ENCODE measurements at places on chromosomes 12 and 14. TPM values are rescaled to one million over a fixed set of nuclear protein-coding genes. Genes with fewer than 3 reads are reported as not detected.

The PTHLH gene
- total RNA-seq, result 0.93 TPM

DNA sequence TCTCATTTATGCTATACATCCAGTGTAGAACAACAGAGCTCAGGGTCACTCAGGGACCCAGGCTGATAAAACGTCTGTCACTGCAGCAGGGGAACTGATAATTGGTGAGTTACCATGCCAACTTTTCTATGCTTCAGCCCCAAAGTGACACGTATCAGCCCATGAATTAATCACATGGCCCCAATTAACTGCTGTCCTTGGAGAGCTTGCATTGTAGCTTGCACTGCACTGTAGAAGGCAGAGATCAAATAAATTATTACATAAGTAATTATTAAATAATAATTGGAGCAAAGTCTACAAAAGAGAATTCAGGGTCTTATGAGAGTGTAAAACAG lies 144.6 kb downstream of the SUDS3 start:
- DNase-seq, result no peak

DNA sequence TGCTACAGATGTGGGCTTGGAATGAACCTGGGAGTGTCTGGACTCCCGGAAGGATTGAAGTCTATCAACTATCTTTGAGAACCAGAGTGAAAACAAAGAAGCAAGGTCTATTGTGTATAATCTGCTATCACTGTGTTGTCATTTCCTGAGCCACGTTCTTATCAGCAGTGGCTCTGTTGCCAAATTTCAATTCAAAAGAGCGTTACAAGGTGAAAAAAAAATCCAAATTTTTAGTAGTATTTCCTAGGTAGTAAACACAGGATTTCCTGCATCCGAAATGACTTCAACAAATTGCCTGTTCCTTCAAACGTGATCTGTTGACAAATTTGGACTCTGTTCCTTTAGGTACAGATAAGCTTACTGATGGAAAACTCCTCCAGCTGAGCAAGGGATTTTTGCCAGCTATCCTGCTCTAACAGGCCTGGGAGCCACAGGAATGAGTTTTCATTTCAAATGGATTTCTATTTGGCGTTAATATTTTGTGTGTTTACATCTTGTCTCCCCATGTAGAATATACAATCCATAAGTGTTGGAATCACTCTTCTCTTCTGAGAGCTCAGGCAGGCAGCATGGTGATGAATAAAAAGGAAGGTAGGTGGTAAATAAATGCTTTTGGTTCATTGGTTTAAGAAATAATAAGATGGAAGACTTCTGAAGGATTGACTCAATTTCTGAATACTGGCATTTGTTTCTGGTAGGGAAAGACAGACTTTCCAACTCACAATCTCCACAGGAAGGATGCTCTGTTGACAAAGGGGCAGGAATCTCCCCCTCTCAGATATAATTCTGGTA lies 58.5 kb downstream of the GPR135 start:
- no peak for DNase-seq

- no peak for DNase-seq
Measured at GRCh38 chr12:112535017-112535416, 116.3 kb downstream of the PTPN11 start.

GRCh38 chr12:107404981-107405380 lies 280.6 kb upstream of the PWP1 start:
- DNase-seq, result no peak

DNA sequence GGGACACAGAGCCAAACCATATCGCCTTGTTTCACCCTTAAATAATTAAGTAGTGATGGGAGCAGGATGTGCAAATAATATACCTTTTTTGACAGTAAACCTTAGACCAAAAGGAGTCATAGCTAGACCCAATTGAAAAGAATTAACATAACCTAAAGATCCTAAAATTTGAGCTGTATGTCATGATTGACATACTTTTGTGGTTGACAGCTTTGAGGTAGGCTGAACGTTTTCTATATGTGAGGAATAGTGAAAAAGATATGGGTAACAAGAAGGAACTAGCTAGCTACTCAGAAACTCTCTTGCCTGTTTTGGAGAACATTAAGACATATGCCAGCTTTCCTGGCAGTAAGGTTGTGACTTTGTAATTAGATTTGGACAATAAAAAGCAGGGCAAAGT lies 320.6 kb downstream of the KCNC2 start:
- DNase-seq, result no peak

DNA sequence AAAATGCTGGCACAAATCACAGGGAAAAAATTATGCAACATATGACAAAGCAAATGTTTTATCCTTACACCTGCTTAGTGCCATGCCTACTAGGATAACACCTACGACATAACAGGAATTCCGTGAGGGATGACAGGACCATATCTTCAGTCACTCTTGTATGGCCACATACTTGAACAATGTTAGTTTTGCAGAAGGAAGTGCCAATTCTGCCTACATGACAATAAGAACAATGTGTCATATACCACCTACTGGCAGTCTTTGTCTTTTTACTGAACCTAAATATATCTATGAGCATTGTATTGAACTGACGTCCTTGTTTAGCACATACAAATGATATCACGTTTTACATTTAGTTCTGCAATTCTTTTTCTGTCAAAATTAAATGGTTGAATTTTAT lies 234.0 kb downstream of the ADAMTS20 start:
- DNase-seq, result no peak

GRCh38 chr12:129520739-129521138 lies 383.1 kb downstream of the TMEM132D start:
- no peak for DNase-seq

GRCh38 chr12:122471324-122472226 lies 29.2 kb downstream of the ZCCHC8 start:
- no peak for DNase-seq
